Activated T-cell treated with anti-CD3 and anti-CD28 coated beads, Interleukin-2, amount 50 U/mL, for 4 hours (primary cell): ENCODE measurements at places on chromosomes 6 and 20. TPM values are rescaled to one million over a fixed set of nuclear protein-coding genes. Genes with fewer than 3 reads are reported as not detected.

GRCh38 chr20:37946946-37947345, 44.0 kb downstream of the VSTM2L start:
- no peak for DNase-seq

DNA sequence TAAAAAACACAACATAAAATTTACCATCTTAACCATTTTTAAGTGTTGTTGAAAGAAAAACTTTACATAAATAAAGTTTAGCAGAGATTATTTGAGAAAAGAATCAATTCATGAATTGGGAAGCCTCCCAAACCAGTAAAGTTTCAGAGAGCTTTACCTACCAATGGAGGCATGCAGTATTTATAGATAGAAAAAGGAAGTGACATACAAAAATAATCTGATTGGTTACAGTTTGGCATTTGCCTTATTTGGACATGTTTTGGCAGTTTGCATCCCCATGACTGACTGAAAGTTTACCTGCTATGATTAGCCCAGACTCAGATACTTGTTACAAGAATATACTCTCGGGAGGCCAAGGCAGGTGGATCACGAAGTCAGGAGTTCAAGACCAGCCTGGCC, 3.7 kb upstream of the CMTR1 start:
- DNase-seq = no peak

DNA sequence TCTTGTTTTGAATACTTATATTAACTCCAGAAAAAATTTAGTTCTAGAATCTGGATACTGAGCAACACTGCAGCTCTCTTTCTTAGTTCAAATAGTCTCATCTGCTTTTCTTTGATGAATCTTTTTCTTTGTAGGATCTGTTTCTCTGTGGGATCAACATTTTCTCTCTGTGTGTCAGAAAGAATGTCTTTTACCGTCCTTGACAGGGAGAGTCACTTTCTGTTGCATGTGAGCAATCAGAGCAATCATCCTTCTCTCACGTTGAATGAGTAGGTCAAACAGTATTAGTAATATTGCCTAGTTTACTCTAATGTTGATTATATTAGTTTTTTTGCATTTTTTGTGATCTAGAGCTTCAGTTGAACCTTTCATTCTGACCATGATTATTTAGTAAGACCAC, 130.9 kb downstream of the TRMT11 start:
- DNase-seq = no peak

DNA sequence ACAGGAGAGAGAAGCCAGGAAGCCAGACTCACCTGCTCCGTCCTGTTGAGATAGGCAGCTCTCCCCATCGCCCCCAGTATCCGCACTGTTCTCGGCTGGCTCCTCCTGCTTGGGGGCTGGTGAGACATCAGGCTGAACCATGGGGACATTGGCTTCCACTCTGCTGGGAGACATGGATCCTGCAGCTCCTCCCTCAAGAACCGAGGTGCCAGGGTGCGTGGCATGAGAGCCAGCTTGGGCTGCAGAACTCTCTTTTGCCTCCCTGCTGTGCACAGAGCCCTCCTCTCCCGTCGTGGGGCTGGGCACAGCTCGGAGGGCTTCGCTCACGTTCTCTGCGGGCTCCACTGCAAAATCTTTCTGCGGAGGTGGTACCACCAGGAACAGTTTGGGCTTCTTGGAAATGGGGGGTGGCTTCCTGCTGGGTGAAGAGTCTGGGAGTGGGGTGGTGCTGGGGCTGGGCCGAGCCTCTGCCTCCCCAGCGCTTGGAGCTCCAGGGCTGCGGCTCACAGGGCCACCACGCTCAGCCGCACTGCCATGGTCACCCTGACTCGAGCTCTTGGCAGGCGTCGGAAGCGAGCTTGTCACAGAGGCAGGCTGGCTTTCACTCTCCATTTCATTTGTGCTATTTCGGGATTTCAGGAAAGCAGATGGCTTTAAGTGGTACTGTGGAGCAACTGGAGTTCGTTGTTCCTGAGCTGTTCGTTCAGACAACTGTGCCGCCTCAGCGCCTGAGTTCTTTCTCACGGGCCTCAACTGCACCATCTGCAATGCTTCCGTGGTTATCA, 26.5 kb downstream of the HEBP2 start:
- no peak for DNase-seq

GRCh38 chr6:79684876-79685275, 53.7 kb downstream of the SH3BGRL2 start:
- no peak for DNase-seq

- no peak for DNase-seq
These were observed 74.8 kb downstream of the GCNT2 start for GRCh38 chr6:10595731-10596664.

GRCh38 chr20:20733943-20734342, 21.5 kb upstream of the RALGAPA2 start:
- DNase-seq = no peak

DNA sequence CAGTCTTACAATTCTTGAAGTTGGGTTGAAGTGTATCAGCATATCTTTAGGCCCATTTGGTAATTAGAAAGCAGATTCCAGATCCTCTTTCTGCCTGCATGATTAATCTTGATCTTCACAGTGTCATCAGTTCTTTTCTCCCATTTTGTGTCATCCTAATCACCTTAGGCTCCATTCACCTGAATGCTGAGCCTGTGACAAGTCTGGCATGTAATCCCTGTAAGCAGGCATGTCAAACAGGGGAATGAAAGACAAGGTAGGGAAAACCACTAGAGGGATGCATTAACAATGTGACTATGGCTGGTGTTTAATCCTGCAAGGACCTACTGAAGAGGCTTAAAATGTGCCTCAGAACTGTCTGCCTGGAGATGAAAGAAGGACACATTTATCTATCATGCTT, 848.8 kb downstream of the TFAP2A start:
- no peak for DNase-seq

- no peak for DNase-seq
These were observed 1.8 kb downstream of the CHMP4B start for GRCh38 chr20:33812908-33813462.

DNA sequence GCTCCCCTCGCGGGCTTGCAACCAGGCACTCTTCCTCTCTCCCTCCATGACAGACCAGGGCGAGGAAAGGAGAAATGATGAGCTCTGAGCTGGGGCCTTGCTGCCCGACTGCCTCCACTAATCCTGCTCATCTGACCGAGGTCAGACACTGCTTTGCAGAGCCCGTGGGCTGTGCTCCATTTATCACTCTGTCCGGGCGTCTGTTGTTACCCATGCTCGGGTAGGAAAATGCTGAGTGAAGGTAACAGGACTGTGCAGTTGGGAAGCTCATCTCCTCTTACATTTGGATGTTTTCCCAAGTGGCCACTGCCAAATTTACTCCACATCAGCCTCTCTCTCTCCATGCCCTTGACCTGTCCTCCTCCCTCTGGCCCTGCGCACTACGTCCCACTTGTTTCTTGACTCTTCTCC, 14.6 kb downstream of the RPS6KA2 start:
- DNase-seq = no peak

GRCh38 chr20:12786276-12786675, 222.5 kb upstream of the SPTLC3 start:
- no peak for DNase-seq

DNA sequence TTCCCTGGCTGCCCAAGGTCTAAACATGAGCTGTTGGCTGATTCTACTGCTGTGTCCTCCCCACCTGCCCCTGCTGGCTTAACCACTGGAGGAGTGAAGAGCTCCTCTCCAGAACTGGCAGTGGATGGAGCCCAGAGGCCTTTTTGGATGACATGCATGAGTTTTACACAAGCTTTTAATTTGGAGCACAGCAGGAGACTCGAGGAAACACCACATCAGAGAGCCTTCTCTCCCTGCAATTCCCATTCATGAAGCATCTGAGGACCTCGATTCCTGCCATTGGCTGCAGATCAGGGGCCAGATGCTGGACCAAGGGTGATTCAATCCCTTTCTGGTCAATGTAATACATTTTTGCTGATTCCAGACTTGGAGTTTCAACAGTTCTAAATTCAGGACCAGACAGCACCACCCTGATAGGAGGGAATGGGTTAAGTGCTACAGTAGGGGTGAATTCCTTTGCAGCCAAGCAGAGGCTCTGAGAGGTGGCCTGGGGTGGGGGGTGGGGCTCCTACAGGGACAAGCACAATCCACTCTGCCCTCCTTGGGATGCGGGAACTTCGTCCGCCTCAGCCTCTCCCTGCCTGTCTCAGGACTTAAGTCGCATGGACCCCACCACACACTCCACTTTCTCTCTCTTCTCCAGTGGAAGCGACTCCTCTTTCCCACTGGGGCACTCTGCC, 599 bp upstream of the PSORS1C1 start:
- DNase-seq = no peak

DNA sequence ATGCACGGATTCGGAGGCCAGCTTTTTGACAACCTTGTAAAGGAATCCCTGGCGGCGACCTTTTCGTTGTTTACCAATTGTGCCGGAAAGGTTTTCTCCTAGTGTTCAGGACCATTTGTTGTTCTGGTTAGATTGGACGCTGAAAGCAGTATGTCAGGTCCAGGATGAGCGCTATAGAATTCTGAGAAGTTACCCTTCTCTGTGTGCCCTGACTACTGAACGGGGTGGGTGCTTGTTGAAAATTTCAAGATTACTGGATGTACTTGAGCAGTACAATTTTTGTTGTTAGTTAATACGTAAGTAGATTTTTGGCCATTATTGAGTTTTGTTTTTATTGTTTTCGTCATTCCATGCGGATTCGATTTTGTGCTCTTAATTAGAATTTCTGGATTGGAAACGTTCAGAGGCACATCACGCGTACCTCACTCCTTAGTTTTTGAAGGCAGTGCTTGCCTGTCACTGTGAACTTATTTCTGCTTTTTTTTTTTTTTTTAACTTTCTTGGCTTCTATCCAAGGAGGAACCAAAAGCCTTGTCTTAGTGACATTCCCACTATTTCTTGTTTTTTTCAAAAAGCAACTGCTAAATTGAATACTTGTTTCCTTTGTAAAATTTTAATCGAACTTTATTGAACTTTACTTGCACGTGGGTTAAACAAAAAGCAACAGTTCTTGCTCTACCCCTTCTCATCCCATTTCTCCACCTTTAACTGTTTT, 898 bp downstream of the XRN2 start:
- DNase-seq = no peak

DNA sequence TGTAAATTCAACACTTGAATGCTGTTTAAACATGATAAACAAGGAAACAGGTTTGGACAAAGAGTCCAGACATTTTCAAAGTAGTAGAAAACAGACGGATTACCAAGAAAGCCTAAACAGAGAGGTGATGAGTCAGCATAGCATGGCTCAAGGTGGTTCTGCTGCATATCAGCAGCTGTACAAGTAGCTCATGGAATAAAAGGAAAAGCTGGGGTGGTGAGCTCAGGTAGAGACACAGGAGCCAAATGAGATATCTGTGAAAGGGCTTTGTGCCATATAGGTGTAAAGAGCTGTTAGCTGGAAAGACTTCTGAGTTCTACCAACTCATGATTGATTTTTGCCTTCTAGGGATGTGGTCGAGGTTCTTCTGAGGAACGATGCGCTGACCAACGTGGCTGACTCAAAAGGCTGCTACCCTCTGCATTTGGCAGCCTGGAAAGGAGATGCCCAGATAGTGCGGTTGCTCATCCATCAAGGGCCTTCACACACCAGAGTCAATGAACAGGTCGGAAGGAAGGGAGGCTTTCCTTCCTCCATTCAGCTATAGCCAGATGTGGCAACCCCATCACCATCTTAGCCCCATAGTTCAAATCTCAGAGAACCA, 80.7 kb downstream of the ANKS1A start:
- DNase-seq = no peak

DNA sequence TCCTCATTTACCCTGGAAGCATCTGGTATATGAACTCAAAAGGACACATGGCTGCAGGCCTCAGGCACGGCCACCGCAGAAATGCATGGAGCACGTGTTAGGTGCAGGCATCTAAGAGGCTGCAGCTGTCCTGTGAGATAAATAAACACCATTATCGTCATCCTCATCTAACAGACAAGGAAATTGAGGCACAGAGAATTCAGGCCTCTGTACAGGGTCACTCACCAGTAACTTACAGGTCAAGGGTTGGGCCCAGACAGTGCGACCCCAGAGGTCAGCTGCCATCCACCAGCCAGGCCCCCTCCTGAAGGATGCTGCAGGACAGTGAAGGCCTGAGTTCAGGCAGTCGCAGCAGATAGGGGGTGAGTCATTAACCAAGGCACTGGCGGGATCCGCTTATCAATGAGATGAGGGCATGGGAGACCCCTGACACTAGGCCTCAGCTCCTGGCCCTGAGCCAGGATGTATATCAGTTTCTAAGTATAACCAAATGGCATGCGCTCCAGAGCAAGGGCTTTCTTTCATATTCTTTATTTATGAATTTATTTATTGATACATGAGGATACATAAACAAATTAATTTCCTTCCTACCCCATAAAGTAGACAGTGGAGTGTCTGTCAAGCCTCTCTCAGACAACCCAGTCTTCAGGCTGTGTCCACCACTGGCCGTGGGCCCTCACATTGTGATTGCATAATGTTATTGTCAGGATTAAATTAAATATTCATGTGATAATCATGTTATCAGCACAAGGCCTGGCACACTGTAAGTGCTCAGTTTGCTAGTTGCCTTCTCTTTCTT, 316.9 kb downstream of the QKI start:
- no peak for DNase-seq

GRCh38 chr6:113960795-113961194, 10.2 kb downstream of the HDAC2 start:
- no peak for DNase-seq

GRCh38 chr20:45994761-45995493, 13.8 kb upstream of the MMP9 start:
- no peak for DNase-seq

DNA sequence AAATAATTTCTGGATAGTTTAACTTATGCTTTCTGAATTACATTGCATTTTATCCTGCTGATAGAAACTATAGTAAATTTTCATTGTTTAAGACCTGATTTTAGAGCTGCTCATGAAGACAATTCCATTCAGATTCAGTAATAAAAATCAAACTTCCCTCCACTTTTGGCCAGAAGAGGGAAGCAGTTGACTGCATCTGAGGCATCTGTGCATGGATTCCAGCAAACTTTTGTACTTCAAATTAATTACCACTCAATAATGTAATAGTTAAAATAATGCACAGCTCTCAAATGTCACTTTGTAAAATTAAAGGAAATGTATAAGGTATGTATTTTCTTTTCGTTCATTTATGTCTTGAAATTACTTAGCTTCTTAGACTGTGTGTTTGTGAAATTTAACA, 64.2 kb upstream of the SLC35B3 start:
- no peak for DNase-seq

DNA sequence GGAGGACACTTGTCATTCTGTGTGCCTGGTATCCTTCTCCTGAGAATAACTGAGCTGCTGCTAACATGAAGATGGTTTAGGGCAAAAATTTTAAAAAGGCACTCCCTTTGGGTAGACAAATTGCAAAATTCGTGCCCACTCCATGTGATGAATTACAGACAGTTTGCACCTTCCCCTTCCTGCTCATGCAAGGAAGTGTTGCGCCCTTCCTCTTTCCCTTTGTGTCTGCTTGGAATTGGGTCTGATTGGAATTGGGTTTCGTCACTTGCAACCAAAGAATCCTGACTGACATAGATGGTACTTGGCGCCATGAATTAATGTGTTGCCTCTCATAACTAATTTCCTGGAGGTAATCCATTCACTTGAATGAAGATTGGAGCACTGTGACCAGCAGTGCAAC, 62.3 kb upstream of the SHLD1 start:
- no peak for DNase-seq

MEI4 gene
- not detected for total RNA-seq

HCRTR2 gene
- total RNA-seq = not detected

VSX1 gene
- total RNA-seq = not detected

ECT2L gene
- not detected for total RNA-seq

TMEM217 gene
- 2.3 TPM for total RNA-seq

CCN6 gene
- total RNA-seq = 0.90 TPM

MMP24 gene
- total RNA-seq = not detected

FOXF2 gene
- total RNA-seq = not detected

NDUFAF5 gene
- total RNA-seq = 28.6 TPM

TBXT gene
- not detected for total RNA-seq

PPP1R16B gene
- total RNA-seq = 160 TPM

HRH3 gene
- total RNA-seq = not detected

HLA-DMB gene
- total RNA-seq = 1.6 TPM
